ENCODE measurements at places on chromosomes 2 and 18.

GRCh38 chr2:62215306-62216064 lies 19.6 kb downstream of the B3GNT2 start:
- no peak for DNase-seq

DNA sequence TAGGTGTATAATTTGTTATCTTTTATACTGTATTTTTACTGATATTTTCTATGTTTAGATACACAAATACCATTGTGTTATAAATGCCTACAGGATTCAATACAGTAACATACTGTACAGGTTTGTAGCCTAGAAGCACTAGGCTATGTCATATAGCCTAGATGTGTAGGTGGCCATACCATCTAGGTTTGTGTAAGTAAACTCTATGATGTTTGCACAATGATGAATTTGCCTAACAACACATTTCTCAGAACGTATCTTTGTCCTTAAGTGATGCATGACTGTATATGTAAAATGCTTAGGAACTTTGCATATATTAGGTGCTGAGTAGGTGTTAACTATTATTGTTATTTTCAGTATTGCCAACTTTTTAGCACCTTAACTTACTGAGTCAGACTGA lies 17.3 kb downstream of the UNC80 start:
- no peak for DNase-seq

DNA sequence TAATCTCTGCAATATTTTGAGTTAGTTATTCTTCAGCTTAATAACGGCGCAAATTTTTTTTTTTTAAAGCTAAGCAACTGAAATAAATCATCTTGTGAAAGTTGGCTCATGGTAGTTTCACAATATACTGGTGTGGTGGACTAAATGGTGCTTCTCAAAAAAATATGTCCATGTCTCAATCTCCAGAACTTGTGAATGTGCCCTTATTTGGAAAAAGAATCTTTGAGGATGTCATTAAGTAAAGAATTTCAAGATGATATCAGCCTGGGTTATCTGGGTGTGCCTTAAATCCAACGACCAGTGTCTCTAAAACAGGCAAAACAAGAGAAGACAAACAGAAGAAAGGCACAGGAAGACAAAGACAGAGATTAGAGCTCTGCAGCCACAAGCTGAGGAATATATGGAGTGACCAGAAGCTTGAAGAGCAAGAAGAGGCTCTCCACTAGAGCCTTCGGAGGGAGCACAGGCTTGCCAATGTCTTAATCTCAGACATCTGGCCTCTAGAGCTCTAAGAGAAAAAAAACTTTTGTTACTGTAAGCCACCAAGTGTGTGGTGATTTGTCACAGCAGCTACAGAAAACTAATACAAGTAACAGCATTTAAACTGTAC lies 71.4 kb downstream of the HNMT start:
- DNase-seq: no peak

GRCh38 chr18:33556846-33557245 lies 21.2 kb upstream of the ASXL3 start:
- DNase-seq: no peak

DNA sequence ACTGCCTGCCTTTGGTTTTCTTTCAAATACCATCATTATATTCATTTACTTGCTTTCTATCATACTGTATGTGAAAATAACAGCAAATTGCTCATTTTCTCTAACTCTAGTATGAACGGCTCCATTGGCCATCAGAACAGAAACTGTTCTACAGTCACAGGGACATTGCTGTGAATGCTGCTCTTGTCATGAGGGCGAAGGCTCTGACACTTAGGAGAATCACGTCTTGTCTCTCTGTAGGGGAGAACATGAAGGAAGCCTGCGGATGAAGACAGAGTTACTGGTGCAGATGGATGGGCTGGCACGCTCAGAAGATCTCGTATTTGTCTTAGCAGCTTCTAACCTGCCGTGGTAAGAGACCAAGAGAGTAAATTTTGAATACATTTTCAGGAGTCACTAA lies 41.7 kb upstream of the ELOA2 start:
- no peak for DNase-seq

GRCh38 chr2:226561962-226562361 lies 237.7 kb downstream of the IRS1 start:
- DNase-seq: no peak

DNA sequence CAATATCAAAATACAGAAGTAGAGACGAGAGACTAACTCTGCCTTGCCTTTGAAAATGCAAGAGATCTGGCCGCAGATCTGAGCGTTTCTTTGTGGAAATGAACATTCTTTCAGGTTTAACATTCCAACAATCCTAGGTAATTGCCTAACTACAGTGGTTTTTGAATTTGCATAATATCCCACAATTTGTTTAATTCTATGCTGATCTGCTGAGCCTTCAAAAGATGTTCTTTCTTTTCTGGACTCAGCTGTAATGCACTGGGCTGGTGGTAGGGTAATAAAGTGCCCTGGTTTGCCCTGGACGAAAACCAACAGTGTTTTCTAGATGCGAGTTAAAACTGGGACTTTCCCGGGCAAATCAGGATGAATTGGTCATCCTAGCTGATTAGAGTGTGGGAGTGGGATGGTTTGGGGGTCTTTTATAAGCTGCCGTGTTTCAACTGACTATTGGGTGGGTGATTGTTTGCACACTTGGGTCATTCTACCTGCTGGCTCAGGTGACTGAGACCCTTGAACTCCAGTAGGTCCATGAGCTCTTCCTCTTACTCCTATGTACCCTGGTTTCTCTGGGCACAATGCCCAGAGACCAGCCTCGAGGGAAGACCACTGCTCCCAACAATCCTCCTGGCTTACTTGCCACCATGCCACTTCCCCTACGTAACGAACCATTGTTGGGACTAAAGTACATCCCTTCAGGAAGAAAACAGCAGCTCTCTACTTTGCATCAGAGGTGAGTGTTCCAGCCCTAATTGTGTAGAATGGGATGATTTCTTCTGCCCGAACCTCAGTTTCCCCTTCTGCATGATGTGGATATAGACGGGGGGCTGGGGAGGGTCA lies 3.4 kb upstream of the PAX8 start:
- no peak for DNase-seq

GRCh38 chr2:19109518-19109917 lies 248.9 kb downstream of the OSR1 start:
- no peak for DNase-seq

- no peak for DNase-seq
Measured at GRCh38 chr2:24007693-24008092, 2.2 kb upstream of the MFSD2B start.

GRCh38 chr2:74947703-74948102 lies 10.7 kb upstream of the POLE4 start:
- no peak for DNase-seq
